ENCODE measurements at places on chromosomes 12 and 14. TPM values are rescaled to one million over a fixed set of nuclear protein-coding genes. Genes with fewer than 3 reads are reported as not detected.

DNA sequence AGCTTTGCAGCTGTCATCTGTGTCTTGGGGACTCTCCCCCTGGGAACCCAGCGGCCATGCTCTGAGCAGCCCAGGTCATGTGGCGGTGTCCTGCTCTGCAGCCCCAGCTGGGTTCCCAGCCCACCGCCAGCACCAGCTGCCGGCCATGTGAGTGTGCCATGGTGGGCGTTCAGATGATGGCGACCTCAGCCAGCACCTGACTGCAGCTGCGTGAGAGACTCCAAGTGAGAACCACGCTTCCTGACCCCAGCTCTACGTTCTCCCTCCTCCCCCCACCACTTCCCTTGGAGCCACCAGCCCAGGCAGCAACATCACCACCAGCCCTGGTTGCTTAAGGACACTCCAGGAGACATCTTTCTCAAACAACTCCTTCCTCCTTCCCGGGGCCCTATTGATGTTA, 68.8 kb downstream of the SLC24A4 start:
- no peak for DNase-seq

DNA sequence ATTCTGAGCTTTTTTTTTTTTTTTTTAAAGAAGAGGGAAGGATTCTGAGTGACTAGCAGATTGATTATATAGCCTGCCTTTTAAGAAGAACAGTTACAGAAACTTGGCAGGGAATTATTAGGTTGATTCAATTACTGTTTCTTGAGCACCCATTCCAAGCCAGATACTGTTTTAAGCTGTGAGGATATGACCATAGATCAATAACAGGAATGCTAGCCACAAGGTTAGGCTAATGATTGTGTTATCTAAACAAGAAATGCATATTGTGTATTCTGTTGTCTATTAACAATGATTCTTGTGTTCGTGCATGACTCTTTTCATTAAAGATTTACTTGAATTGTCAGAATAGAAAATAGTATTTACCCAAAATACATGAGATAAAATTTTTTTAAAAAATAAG, 67.1 kb downstream of the PRORP start:
- no peak for DNase-seq

DNA sequence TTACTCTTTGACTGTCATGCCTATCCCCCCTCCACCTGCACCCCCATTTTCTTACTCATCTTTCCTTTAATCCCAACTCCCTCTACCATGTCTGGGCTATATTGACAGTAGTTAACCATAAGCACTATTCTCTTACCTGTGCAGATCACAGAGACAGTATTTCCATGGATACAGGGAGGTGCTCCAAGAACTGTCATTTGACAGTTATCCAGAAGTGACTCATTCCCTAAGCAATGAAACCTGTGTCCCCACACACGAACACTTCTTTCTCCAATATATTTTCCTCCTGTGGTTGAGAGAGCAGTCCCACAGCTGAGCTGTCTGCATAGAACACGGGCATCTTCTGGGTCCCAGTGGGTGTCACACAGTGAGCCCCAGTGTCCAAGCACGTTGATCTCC, 68.8 kb downstream of the CD163L1 start:
- no peak for DNase-seq

DNA sequence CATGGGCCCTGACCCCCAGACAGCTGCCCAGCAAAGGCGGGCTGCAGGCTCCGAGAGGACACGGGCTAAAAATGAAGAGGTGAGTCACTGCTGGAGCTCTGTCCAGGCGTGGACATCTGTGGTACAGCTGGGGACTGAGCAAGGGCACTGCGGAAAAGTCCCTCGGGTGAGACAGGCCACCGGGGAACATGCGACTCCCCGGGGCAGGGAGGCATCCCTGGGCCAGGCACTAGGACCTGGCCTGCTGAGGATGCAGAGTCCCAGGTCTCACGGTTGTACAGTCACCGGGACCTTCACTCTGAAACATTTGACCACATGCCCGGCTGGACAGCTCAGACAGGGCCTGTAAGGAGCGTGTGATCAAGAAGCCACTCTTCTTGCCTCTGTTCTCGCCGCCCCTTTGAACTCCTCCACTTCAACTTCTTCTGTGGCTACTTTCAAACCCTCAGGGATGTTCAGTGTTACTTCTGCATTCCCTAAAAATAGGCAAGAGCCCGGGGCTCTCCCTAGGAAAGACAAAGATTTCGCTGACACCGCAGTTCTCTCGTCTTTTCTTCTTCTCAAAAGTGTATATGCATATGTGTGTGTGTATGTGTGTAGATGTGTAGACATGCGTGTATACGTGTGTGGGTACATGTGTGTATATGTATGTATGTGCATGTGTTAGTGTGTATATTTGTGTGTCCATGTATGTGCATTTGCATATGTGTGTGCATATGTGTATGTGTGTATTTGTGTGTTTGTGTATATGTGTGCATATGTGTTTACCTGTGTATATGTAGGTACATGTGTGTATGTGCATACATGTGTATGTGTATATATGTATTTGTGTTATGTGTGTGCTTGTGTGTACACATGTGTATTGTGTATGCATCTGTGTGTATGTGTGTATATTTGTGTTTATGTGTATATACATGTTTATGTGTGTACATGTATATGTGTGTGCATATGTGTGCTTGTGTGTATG, 5.0 kb upstream of the RFLNA start:
- no peak for DNase-seq

DNA sequence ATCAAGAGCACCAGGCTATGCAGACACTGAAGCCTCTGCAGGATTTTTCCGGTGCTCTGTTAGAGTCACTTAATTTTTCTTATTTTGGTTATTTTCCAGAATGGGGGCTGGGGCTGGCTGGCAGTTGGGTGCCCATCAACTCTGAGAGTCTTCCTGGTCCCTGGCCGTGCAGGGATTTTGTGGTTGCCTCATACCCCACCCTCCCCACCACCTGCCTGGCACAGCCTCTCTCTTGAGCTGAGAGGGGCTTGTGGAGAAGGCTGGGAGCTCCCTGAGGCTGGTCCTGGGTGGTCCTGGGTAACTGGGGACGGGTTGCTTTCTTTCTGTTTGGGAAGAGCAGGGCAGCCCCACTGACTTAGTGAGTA, 23.3 kb downstream of the LRTM2 start:
- no peak for DNase-seq

DNA sequence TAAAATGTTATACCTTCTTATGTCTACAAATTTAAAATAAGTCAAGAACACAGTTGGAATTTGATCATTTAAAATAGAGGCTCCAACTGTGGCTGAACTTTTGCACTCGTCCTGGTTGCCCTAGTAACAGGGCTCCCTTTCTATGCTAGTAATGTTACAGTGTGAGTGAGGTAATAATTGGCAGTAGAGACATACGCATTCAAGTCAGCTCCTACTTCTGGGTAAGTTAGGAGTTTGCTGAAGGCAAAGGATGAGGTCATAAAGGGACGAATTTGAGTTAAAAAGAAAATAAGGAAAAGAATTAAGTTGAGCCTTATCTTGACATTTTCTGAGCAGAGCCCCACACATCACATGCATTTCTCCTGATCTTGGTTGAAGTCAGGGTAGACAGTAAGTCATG, 129.1 kb downstream of the TMEM117 start:
- no peak for DNase-seq

GRCh38 chr14:72512281-72512680, 381.6 kb downstream of the DPF3 start:
- no peak for DNase-seq

DNA sequence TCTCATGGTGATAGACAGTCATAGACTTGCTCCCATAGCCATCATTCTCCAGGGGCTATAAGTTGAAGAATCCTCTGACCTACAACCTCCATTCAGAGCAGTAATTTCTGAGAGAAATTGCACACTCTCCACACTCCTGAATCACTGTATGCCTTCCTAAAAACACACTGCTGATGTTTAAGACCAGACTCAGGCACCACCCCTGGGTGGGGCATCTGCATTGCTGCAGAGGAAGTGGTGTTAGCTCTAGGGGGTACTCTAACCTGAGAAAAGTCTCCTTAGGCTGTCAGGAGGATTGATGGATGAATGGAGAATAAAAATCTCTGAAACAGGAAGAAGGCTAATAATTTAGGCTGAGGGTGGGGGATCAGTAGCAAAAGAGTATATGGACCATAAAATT, 436.1 kb downstream of the DAD1 start:
- no peak for DNase-seq

DNA sequence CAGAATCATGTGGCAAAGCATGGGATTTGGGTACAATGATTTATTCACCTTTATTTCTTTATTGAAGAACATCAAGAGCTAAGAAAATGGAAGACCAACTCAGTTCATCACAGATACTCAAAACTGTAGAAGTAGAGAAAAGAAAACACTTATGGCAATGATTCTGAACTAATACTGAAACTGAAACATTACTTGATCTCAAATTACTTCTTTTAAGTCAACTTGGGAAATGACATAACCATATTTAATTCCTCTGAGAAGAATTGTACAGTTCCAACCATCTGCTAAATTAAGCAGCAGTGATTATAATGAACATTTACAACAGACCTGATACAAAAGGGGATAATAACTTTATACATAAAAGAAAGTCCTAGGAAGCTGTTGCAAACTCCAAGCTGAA, 466.5 kb downstream of the TMTC2 start:
- no peak for DNase-seq

CLSTN3 gene
- polyA plus RNA-seq = 17.4 TPM

CLEC4A gene
- polyA plus RNA-seq = 0.17 TPM

MANSC1 gene
- 3.8 TPM for polyA plus RNA-seq

CHURC1 gene
- 151 TPM for polyA plus RNA-seq

FAM181A gene
- polyA plus RNA-seq = not detected
